ENCODE measurements at places on chromosomes 4 and X. TPM values are rescaled to one million over a fixed set of nuclear protein-coding genes. Genes with fewer than 3 reads are reported as not detected.
A peak's percentile ranks its signal among the peaks of the same experiment; 100 is the strongest.

DNA sequence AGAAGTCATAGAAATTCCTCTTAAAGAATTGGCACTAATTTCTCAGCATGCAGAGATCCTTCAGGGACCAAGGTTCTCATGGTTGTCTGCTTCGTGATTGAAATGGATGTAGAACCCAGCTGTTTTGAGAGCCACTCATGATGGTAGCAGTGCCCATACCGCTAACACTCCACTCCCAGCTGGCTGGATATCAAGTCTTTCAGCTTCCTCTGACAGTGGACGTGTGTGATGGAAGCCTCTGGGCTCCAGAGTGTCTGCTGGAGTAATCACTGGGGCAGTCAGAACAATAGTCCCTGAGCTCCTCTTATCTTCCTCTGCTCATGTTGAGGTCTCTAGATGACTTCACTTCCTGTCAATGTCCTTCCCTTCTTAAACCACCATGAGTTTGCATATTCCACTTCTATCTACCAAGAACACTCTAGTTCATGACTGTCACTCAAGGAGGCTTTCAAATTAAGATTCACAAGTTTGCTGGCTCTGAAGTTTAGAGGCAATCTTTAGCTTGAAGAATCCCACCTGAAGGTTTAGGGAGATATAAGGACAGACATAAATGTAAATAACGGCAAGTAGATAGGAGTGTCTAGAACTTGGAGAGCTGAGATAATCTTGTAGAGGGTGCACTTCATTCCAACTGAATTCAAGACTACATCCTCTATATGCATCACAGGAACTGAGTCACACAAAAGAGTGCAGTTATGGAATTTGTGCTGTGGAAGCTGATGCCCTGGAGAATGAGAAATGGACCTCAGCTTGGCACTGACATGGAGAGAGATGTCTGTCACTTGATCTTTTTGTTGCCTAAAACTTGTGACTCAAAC lies 64.5 kb upstream of the WDR1 start:
- H3K36me3 ChIP-seq, result peaks cover 2% of the 10 kb centered on the region
- no peak overlapping the region for H3K4me3 ChIP-seq
- H3K27me3 ChIP-seq, result no peaks in the 10 kb centered on the region
- DNase-seq, result peak; percentile 68
- peak overlapping the region; percentile 85 for H3K27ac ChIP-seq
- peaks cover 32% of the 10 kb centered on the region for H3K4me1 ChIP-seq

DNA sequence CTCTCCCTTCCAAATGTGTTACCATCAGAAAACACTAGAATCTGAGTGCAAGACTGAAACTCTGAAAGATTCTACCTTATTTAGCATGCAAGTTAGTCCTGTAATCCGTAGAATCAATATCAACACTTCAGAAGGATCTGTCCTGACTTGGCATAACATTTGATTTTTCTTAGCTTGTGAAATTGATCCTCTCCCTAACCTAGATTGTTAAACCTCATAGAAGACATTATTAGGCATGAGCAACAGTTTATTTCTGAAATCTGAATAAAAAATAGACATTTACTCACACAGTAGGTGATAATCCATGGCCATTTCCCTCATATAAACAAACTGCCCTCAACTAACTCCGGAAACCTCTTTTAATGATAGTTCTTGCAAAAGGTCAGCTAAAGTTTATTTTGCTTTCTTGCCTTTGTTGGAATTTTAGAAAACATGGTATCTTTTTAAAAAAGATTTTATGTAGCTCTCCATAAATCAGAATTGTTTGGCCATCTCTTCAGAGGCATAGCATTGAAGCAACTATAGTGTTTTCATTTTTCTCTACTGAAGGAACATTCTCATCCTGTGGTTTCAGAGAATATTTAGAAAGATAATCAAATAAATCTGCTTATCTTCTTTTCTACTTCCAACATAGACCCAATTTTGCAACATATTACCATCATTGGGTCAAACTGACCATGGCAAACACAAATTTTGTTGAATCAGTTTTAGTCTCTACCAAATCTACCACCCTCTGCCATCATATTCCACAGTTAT lies 38.5 kb upstream of the PDLIM5 start:
- H3K4me3 ChIP-seq, result no peak overlapping the region
- no peaks in the 10 kb centered on the region for H3K4me1 ChIP-seq
- no peak for DNase-seq
- peaks cover 17% of the 10 kb centered on the region for H3K27me3 ChIP-seq

DNA sequence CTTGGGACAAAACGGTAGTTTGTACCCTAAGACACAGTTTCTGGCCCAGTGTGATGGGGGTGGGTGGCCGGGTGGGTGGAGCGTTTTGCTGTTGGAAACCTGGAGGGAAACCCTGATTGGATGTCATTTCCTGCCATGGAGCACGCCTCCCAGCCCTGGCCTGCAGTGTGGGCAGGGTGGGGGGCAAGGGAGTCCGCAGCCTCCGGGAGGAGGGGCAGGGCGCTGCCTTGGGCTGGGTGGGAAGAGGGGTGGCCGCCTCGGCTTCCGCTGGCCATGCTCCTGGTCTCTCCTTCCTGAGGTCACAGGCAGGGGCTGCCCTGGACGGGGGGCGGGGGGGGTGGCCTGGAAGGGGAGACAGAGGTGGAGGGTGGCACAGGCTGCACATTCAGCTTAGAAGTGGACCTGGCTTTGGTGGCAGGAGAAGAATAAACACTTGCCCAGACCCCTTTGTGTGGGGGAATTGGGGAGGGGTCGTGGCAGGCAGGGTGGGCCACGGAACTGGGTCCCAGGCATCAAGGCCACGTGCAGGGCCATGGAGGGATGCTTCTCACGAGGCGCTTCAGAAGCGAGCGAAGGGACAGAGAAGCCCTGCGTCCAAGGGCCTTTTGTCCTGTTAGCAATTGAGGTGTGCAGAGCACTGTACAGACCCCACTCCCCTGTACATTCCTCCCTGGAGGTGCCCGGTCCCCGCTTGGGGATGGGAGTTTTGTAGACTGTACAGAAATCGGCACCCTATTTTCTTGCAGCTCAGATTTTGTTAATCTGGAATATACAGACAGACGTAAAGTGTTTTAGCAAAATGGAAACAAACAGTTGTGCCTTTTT lies 6.2 kb downstream of the NAT8L start:
- H3K4me1 ChIP-seq, result no peaks in the 10 kb centered on the region
- H3K27me3 ChIP-seq, result peaks cover 4% of the 10 kb centered on the region
- H3K27ac ChIP-seq, result no peak overlapping the region

- no peak for DNase-seq
- no peak overlapping the region for H3K27ac ChIP-seq
- H3K4me1 ChIP-seq, result no peaks in the 10 kb centered on the region
- H3K27me3 ChIP-seq, result peaks cover 2% of the 10 kb centered on the region
- no peaks in the 10 kb centered on the region for H3K36me3 ChIP-seq
Observed at GRCh38 chr4:41432881-41433280, 105.1 kb upstream of the LIMCH1 start.

XAGE2 gene
- not detected for total RNA-seq

GRCh38 chr4:54566608-54567007 lies 91.1 kb upstream of the KIT start:
- H3K4me1 ChIP-seq, result peaks cover 4% of the 10 kb centered on the region
- DNase-seq, result no peak

DNA sequence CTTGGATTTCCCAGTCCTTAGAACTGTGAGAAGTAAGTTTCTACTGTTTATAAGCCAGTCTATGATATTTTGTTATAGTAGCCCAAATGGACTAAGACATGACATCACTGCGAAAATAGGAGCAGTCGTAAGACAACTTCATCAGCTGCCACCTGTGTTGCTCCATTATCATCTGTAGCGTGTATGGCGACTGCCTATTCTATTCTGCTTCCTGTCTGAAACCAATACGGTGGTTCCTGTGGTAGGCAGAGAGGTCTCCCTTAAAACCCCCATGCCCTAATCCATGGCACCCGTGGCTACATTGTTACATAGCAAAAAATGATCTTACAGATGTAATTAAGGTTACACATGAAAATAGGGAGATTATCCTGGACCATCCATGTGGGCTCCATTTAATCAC lies 105.4 kb upstream of the FAT1 start:
- H3K36me3 ChIP-seq, result no peaks in the 10 kb centered on the region
- H3K4me3 ChIP-seq, result no peak overlapping the region
- H3K27me3 ChIP-seq, result peaks cover 3% of the 10 kb centered on the region
- H3K4me1 ChIP-seq, result no peaks in the 10 kb centered on the region
- H3K27ac ChIP-seq, result no peak overlapping the region

GRCh38 chr4:71270901-71271300 lies 67.9 kb upstream of the SLC4A4 start:
- H3K27me3 ChIP-seq, result peaks cover 4% of the 10 kb centered on the region
- DNase-seq, result peak; percentile 55
- no peak overlapping the region for H3K4me3 ChIP-seq

KCTD8 gene
- not detected for total RNA-seq

DNA sequence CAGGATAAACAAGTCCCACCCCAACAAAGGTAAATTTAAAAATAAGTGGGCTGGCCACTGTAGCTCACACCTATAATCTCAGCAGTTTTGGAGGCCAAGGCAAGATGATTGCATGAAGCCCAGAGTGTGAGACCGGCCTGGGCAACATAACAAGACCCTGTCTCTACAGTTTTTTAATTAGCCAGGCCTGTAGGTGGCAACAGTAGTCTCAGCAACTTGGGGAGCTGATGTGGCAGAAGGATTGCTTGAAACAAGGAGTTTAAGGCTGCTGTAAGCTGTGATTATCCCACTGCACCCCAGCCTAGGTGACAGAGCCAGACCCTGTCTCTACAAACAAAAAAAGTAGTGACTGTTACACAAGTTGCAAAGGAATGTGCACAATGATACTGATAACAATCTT lies 74.6 kb upstream of the FAAH2 start:
- no peak overlapping the region for H3K27ac ChIP-seq
- no peaks in the 10 kb centered on the region for H3K4me1 ChIP-seq
- H3K27me3 ChIP-seq, result no peaks in the 10 kb centered on the region

DNA sequence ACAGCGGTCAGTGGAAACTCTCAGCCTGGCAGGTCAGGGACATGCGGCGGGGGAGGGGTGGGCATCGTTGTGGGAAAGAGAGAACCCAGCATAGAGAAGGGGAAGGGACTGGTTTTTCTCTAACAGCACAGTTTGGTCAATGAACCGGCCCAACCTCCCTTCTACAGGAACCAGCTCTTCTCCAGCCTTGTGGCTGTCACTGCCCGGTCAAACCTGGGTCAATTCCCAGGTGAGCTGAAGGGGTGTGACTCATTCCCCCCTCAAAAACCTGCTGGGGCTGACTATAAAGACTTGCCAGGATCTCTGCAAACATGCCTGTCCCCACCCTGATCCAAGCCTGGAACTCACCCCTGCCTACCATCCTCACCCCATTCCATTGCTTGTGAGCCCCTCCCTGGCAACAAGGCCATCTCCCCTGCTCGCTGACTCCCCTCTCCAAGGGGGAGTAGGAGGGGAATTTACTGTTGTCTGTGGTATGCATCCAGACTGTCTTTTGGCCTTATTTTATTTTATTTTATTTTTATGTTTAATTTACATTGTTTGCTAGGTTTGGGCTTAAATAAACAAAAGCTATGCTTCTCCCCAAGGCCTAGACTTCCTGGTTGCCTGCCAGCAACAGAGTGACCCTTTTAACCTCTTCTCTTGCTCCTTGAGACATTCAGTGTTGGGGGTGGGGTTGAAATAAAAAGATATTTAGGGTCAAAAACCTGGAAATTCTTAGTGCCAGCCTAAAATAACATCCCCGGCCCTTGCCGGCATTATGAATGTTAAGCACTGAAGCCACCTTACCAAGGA lies 49.6 kb downstream of the TSC22D3 start:
- DNase-seq, result no peak
- H3K27ac ChIP-seq, result no peak overlapping the region
- H3K36me3 ChIP-seq, result no peaks in the 10 kb centered on the region
- H3K27me3 ChIP-seq, result no peaks in the 10 kb centered on the region
- H3K4me3 ChIP-seq, result no peak overlapping the region

DNA sequence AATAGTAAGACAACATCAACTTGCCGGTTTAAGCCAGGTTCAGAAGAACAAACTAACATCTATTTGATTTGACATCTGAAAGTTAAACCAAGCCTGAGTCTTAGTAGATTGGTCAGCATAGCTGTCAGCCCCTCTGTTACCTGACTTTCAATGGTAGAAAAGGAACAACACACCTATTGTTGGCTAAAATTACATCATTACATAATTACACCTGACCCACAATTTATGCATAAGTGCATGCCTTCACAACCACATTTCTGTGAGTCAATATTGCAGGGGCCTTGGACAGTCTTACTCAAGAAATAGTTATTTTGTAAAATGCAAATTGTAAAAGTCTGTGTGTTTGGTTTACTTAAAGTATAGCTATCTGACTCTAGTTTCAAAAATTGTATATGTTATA lies 36.2 kb downstream of the EGFL6 start:
- no peaks in the 10 kb centered on the region for H3K4me1 ChIP-seq
- no peak overlapping the region for H3K27ac ChIP-seq
- DNase-seq, result no peak

ARX gene
- total RNA-seq, result not detected

AMBN gene
- not detected for total RNA-seq

- peaks cover 13% of the 10 kb centered on the region for H3K27me3 ChIP-seq
- peaks cover 2% of the 10 kb centered on the region for H3K4me1 ChIP-seq
- no peak overlapping the region for H3K27ac ChIP-seq
- peak overlapping the region; percentile 69 for H3K4me3 ChIP-seq
- H3K36me3 ChIP-seq, result no peaks in the 10 kb centered on the region
Observed at GRCh38 chrX:65406532-65406931, 128.1 kb downstream of the LAS1L start.

DNA sequence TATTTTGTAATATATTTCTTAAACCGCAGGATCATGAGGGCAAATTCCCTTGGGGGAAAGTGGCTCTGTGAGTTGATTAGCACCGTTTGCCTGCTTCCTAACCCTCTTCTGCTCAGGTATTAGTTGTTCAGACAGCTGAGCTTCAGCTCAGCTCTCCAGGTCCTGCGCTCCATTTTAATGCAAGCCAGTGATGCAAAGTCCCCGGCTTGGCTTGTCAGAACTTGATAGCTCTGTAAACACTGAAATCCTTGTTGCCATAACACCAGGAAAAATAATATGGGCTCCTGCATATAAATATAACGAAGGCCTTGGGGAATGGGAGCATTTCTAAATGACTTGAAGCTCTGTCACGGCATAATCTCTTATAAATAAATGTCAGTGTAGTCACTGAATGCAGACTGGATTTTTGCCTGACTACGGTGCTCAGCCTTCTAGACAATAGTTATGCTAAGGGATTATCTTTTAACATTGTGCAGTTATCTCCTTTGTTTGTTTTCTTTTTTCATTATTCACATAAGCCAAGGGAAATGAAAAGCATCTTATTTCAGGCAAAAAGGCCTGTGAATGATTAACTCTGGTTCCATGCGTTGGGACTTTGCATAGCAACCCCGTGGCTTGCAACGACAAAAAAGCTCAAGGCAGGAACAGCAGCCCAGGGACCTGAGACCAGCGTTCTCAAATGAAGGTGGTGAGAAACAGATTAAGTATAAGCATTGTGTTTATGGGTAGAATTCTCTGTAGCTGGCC lies 253.2 kb downstream of the SPRY1 start:
- no peak overlapping the region for H3K4me3 ChIP-seq
- peaks cover 6% of the 10 kb centered on the region for H3K27me3 ChIP-seq
- H3K4me1 ChIP-seq, result no peaks in the 10 kb centered on the region

GPRASP3 gene
- total RNA-seq, result 1.5 TPM

RHOH gene
- total RNA-seq, result 92.7 TPM

All from activated naive CD4-positive, alpha-beta T cell treated with anti-CD3 and anti-CD28 coated beads for 36 hours (primary cell).